ENCODE measurements at places on chromosomes 7 and 10.
A peak's percentile ranks its signal among the peaks of the same experiment; 100 is the strongest.

GRCh38 chr7:36400606-36401005 is 10.9 kb downstream of the ANLN start:
- H3K36me3 ChIP-seq = no peaks in the 10 kb centered on the region
- no peaks in the 10 kb centered on the region for H3K27me3 ChIP-seq
- no peak overlapping the region for H3K4me3 ChIP-seq
- no peak for DNase-seq
- H3K27ac ChIP-seq = no peak overlapping the region

- H3K27me3 ChIP-seq = no peaks in the 10 kb centered on the region
- H3K4me1 ChIP-seq = peaks cover 7% of the 10 kb centered on the region
- H3K4me3 ChIP-seq = no peak overlapping the region
- no peak overlapping the region for H3K27ac ChIP-seq
Observed at GRCh38 chr7:138798836-138799235, 840 bp upstream of the ATP6V0A4 start.

- no peaks in the 10 kb centered on the region for H3K4me1 ChIP-seq
- H3K27ac ChIP-seq = no peak overlapping the region
- H3K36me3 ChIP-seq = no peaks in the 10 kb centered on the region
Observed at GRCh38 chr10:68877482-68878110, 23.5 kb upstream of the DDX50 start.

DNA sequence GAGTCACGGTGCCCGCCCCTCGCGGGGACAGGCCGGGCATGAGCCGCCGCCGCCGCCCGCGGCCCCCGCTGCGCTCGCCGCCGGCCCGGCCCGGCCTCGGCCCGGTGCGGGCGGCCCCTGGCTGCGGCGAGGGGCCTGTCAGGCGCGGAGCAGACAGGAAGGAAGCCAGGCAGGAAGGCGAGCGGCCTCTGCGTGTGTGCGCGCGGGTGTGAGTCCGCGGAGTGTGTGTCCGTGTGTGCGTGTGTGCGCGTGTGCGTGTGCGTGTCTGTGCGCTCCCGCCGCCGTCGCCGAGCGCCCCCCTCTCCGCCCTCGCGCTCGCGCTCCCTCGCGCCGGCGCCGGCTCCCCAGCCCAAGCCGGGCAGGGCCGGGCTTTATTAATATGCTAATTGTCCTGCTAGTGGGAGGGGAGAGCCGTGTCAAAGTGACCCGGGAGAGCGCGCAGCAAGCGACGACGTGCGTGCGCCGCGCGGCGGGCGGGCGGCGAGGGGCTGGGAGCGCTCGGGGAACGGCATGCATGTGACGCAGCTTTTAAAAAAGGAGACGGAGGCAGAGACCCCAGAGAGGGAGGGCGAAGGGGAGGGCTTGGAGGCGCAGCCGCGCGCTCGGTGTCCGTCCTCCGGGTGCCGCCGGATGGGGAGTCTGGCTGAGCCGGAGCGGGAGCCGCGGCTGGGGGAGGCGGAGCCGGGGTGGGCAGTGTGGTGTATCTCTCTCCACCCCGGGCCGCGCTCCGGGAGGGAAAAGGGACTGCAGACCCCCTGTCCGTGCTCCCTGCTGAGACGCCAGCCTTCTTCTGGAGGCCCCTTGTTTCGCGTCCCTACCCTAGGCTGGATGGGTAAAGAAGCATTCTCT is at the start of gene LDB1:
Gene LDB1, minus strand, starts transcription at position 227 of the 849 bp plus-strand sequence. CDS start 258 bp downstream, outside the sequence.
- peaks cover 57% of the 10 kb centered on the region for H3K4me1 ChIP-seq
- no peaks in the 10 kb centered on the region for H3K27me3 ChIP-seq
- H3K36me3 ChIP-seq = no peaks in the 10 kb centered on the region
- DNase-seq = peak; percentile 75
- H3K27ac ChIP-seq = peak within 1 kb of the TSS; percentile 96

GRCh38 chr7:26397796-26398426 is 106.2 kb downstream of the SNX10 start:
- DNase-seq = no peak
- H3K4me3 ChIP-seq = peak overlapping the region; percentile 36
- no peak overlapping the region for H3K27ac ChIP-seq
- H3K36me3 ChIP-seq = no peaks in the 10 kb centered on the region
- H3K27me3 ChIP-seq = peaks cover 29% of the 10 kb centered on the region

- no peaks in the 10 kb centered on the region for H3K4me1 ChIP-seq
- H3K27ac ChIP-seq = no peak overlapping the region
- DNase-seq = no peak
- no peaks in the 10 kb centered on the region for H3K36me3 ChIP-seq
- H3K27me3 ChIP-seq = no peaks in the 10 kb centered on the region
Observed at GRCh38 chr7:17706734-17707133, 233.6 kb downstream of the SNX13 start.

- H3K4me1 ChIP-seq = peaks cover 5% of the 10 kb centered on the region
- no peaks in the 10 kb centered on the region for H3K27me3 ChIP-seq
- no peak overlapping the region for H3K27ac ChIP-seq
- no peak overlapping the region for H3K4me3 ChIP-seq
Observed at GRCh38 chr10:61869041-61869675, 32.3 kb upstream of the ARID5B start.

DNA sequence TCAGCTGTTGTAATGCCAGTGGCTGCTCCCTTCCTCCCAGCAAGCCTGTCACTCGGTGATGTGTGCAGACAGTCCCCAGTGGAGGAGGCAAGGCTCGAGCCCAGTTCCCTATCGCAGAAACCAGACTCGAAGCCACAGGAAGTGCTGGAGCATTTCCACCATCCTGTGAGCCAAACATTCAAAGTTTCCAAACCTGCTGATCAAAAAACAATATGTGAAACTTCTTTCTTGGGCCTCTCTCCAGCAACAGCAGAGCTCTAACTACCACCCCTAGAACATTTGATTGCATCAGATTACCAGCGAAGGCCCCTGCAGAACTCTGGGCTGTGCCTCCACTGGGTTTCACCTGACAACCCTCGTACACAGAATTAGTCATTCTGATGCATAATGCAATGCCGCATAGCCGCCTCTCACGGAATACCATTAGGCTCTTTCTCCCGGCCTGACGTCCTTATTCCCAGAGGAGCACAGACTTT is 94.0 kb downstream of the ELMO1 start:
- H3K4me1 ChIP-seq = peaks cover 60% of the 10 kb centered on the region
- H3K4me3 ChIP-seq = no peak overlapping the region
- peak; percentile 32 for DNase-seq
- no peaks in the 10 kb centered on the region for H3K27me3 ChIP-seq
- peak overlapping the region; percentile 69 for H3K27ac ChIP-seq

- H3K27me3 ChIP-seq = no peaks in the 10 kb centered on the region
- no peak overlapping the region for H3K4me3 ChIP-seq
- peaks cover 2% of the 10 kb centered on the region for H3K4me1 ChIP-seq
- no peak for DNase-seq
Observed at GRCh38 chr10:59838085-59838789, 68.1 kb downstream of the CCDC6 start.

DNA sequence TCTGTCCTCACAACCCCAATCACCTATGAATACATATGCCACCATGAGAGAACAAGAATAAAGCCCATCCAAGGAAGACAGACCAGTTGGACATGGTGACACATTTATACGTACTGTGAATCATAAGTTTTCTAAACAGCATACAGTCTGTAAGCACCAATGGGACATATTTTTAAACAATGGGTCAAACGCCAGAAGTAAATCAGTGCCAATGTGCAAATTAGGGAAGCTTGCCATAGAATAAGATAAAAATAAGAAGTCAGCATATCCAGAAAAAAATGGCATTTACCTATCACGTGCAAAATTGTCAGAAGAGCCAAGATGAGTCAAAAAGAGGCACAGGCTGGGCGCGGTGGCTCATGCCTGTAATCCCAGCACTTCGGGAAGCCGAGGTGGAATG is 910.4 kb downstream of the SORCS1 start:
- no peak for DNase-seq
- H3K27me3 ChIP-seq = no peaks in the 10 kb centered on the region
- no peak overlapping the region for H3K4me3 ChIP-seq
- no peak overlapping the region for H3K27ac ChIP-seq
- no peaks in the 10 kb centered on the region for H3K4me1 ChIP-seq
- H3K36me3 ChIP-seq = no peaks in the 10 kb centered on the region

DNA sequence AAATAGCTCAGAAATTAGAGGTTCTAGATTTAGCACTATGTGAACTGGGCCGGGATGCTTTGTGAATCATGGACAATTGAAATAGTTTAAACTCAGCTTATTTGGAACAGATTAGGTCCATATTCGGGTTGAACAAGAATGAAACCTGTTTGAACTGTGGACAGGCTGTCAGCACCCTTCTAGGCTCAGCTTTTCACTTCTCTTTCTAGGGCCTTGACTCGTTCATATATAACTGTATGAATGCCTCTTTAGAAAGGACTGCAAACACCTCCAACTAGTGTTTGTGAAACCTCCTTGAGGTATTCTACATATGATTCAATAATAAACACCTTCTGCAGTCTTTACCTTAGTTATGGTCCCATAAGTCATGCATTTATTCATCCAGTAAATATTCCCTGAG is 115.6 kb downstream of the REEP3 start:
- no peak for DNase-seq
- H3K4me1 ChIP-seq = no peaks in the 10 kb centered on the region
- H3K36me3 ChIP-seq = no peaks in the 10 kb centered on the region
- no peaks in the 10 kb centered on the region for H3K27me3 ChIP-seq

- H3K27ac ChIP-seq = no peak overlapping the region
- H3K4me3 ChIP-seq = no peak overlapping the region
- DNase-seq = no peak
- H3K4me1 ChIP-seq = peaks cover 24% of the 10 kb centered on the region
Observed at GRCh38 chr7:12683678-12684585, 3.5 kb upstream of the ARL4A start.

GRCh38 chr10:53638006-53638405 is 865.4 kb upstream of the MBL2 start:
- H3K4me1 ChIP-seq = no peaks in the 10 kb centered on the region
- no peak overlapping the region for H3K4me3 ChIP-seq
- H3K36me3 ChIP-seq = no peaks in the 10 kb centered on the region
- DNase-seq = no peak
- no peaks in the 10 kb centered on the region for H3K27me3 ChIP-seq
- H3K27ac ChIP-seq = no peak overlapping the region

GRCh38 chr7:158378978-158379377 is 208.6 kb downstream of the PTPRN2 start:
- H3K27ac ChIP-seq = no peak overlapping the region
- no peaks in the 10 kb centered on the region for H3K36me3 ChIP-seq
- DNase-seq = no peak
- H3K4me1 ChIP-seq = peaks cover 11% of the 10 kb centered on the region

GRCh38 chr7:158731761-158732160 is 27.2 kb upstream of the NCAPG2 start:
- no peak for DNase-seq
- H3K27ac ChIP-seq = no peak overlapping the region
- no peak overlapping the region for H3K4me3 ChIP-seq
- peaks cover 58% of the 10 kb centered on the region for H3K36me3 ChIP-seq
- H3K4me1 ChIP-seq = no peaks in the 10 kb centered on the region

DNA sequence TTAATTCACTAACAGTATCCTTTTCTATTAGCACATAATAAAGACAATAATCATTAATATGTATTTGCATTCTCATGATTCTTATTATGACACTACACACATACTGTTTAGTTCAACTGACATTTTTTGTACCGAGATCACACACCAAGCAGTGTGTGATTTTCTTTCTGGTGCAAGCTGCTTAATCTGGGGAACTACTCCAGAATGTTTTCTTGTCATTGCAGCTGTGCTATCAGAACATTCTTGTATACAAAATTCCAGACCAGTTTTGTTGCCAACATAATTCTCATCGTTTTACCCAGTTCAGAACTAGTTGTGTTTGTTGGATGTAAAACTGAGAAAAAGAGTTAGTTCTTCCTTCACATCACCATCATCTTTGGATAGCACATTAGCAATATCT is 37.4 kb downstream of the VKORC1L1 start:
- no peaks in the 10 kb centered on the region for H3K4me1 ChIP-seq
- H3K27me3 ChIP-seq = no peaks in the 10 kb centered on the region
- no peaks in the 10 kb centered on the region for H3K36me3 ChIP-seq
- DNase-seq = no peak
- H3K4me3 ChIP-seq = no peak overlapping the region
- H3K27ac ChIP-seq = no peak overlapping the region

GRCh38 chr7:16695621-16696237 is 49.7 kb downstream of the BZW2 start:
- DNase-seq = peak; percentile 12
- no peaks in the 10 kb centered on the region for H3K27me3 ChIP-seq
- no peak overlapping the region for H3K4me3 ChIP-seq
- H3K27ac ChIP-seq = no peak overlapping the region
- peaks cover 75% of the 10 kb centered on the region for H3K36me3 ChIP-seq

- H3K27ac ChIP-seq = no peak overlapping the region
- H3K36me3 ChIP-seq = no peaks in the 10 kb centered on the region
- no peak for DNase-seq
- H3K4me3 ChIP-seq = no peak overlapping the region
- no peaks in the 10 kb centered on the region for H3K27me3 ChIP-seq
- peaks cover 2% of the 10 kb centered on the region for H3K4me1 ChIP-seq
Observed at GRCh38 chr7:100195222-100195621, 17.5 kb downstream of the STAG3 start.

- H3K27me3 ChIP-seq = no peaks in the 10 kb centered on the region
- H3K4me3 ChIP-seq = no peak overlapping the region
- no peak overlapping the region for H3K27ac ChIP-seq
- DNase-seq = no peak
- no peaks in the 10 kb centered on the region for H3K36me3 ChIP-seq
Observed at GRCh38 chr7:96253441-96253840, 68.5 kb downstream of the SLC25A13 start.

DNA sequence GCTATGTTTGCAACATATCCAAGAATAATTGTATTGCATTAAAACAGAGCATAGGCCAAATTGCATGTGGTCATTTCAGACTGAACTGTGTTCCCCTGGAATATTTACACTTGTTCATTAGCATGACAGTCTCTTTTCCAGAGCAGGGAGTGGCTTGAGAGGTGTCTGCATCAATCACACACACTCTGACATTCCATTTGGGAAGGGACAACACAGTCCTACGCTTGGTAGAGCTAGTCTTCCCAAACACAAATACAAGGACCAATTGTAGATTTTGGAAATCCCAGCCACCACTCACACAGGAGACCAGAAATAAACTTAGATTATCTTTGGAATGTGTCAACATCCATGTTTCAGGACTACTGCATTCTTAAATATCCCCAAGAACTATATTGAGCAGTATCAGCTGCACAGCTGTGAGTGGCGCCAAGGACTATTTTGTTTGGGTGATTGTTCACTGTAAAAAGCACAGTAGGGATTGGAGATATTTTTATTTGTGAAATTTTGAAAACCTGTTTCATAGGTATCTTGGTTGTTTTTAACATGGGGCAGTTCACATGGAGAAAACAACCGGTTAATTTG is 93.6 kb upstream of the PRR15 start:
- no peak overlapping the region for H3K27ac ChIP-seq
- no peaks in the 10 kb centered on the region for H3K4me1 ChIP-seq
- H3K27me3 ChIP-seq = no peaks in the 10 kb centered on the region
- H3K36me3 ChIP-seq = no peaks in the 10 kb centered on the region

GRCh38 chr7:50069613-50070012 is 23.4 kb downstream of the ZPBP start:
- peak overlapping the region; percentile 38 for H3K27ac ChIP-seq
- H3K36me3 ChIP-seq = no peaks in the 10 kb centered on the region
- H3K4me1 ChIP-seq = peaks cover 23% of the 10 kb centered on the region
- H3K4me3 ChIP-seq = peak overlapping the region; percentile 79
- no peaks in the 10 kb centered on the region for H3K27me3 ChIP-seq
- no peak for DNase-seq

Data from CD4-positive, alpha-beta T cell (primary cell).